Natural killer cell (primary cell): ENCODE measurements at places on chromosomes 2 and 18. TPM values are rescaled to one million over a fixed set of nuclear protein-coding genes. Genes with fewer than 3 reads are reported as not detected.

Gene HES6
- total RNA-seq, result 15.4 TPM

GRCh38 chr2:231482806-231483391 lies 18.6 kb upstream of the NCL start:
- H3K27me3 ChIP-seq, result no peaks in the 10 kb centered on the region
- H3K4me3 ChIP-seq, result peak overlapping the region; percentile 54
- H3K4me1 ChIP-seq, result peaks cover 21% of the 10 kb centered on the region
- peak overlapping the region; percentile 82 for H3K27ac ChIP-seq
- DNase-seq, result peak; percentile 83
- H3K36me3 ChIP-seq, result no peaks in the 10 kb centered on the region

- H3K4me3 ChIP-seq, result no peak overlapping the region
- no peak for DNase-seq
- H3K27me3 ChIP-seq, result peaks cover 36% of the 10 kb centered on the region
- H3K27ac ChIP-seq, result no peak overlapping the region
- no peaks in the 10 kb centered on the region for H3K36me3 ChIP-seq
Measured at GRCh38 chr2:202040079-202040844, 6.6 kb downstream of the FZD7 start.

GRCh38 chr2:12262681-12263436 lies 453.9 kb upstream of the TRIB2 start:
- H3K27ac ChIP-seq, result no peak overlapping the region
- H3K36me3 ChIP-seq, result no peaks in the 10 kb centered on the region
- H3K4me3 ChIP-seq, result no peak overlapping the region
- peak; percentile 32 for DNase-seq

GRCh38 chr18:36297417-36298125 lies at the start of gene FHOD3:
TSS of gene FHOD3 (plus strand) at chr18:36297713. CDS start at chr18:36297836, 123 bp downstream.
- H3K27me3 ChIP-seq, result peaks cover 39% of the 10 kb centered on the region
- H3K4me1 ChIP-seq, result peaks cover 9% of the 10 kb centered on the region

- H3K4me1 ChIP-seq, result no peaks in the 10 kb centered on the region
- H3K27ac ChIP-seq, result no peak overlapping the region
- H3K27me3 ChIP-seq, result no peaks in the 10 kb centered on the region
- no peaks in the 10 kb centered on the region for H3K36me3 ChIP-seq
Measured at GRCh38 chr2:29073933-29074332, 390 bp downstream of the PCARE start.

DNA sequence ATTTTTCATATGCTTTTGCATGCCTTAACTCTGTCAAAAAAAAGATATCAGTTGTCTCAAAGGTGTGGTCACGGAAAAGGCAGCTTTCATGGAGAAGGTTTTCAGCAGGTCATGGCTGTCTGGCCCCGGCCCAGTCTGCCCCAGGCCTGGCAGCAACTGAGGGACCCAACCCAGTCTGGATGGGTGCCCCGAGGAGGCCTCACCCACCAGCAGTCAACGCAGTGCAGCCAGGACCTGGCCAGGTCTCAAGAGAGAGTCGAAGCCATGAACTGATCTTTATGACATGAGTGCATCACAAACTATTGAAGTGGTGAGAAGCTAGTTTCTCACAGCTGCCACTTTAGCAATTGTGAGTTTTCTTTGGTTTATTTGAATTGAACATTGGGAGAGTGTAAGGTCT lies 7.9 kb downstream of the TUBB6 start:
- peaks cover 7% of the 10 kb centered on the region for H3K4me1 ChIP-seq
- H3K4me3 ChIP-seq, result no peak overlapping the region
- no peaks in the 10 kb centered on the region for H3K27me3 ChIP-seq
- DNase-seq, result no peak

DNA sequence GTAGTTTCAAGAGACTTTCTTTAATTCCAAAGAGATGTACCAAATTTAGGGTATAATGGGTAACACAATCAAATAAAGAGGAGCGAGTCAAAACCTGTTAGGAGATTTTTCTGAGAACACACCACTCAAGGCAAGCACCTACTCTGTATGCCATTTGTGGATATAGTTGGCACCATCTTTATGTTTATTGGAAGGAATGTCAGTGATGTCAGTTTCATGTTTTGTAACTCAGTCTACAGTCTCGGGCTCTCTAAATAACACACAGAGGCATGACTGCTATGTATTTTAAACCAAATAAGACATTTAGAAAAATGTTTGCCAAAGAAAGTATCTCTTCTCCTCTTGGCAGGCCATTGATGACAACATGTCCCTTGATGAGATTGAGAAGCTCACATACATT lies 59.7 kb downstream of the CPS1 start:
- DNase-seq, result no peak
- no peaks in the 10 kb centered on the region for H3K27me3 ChIP-seq
- no peaks in the 10 kb centered on the region for H3K4me1 ChIP-seq
- no peaks in the 10 kb centered on the region for H3K36me3 ChIP-seq

DNA sequence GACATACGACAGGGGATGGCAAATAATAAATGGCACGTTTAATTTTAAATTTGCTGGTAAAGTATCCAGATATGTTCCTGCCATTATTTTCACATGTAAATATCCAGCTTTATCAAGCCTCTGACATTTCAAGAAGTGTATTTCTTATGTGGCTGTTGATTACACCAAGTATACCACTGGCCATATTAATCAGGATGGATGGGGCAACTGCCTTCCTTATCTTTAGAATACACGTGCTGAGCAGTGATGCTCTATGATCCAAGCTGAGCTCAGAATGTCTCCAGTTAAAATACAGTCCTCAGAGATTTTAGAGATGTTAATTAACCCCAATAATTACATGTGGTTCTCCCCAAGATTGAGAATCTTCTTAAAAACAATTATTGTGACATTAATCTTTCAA lies 38.3 kb upstream of the RAPGEF4 start:
- H3K36me3 ChIP-seq, result no peaks in the 10 kb centered on the region
- no peak for DNase-seq
- no peak overlapping the region for H3K27ac ChIP-seq
- peaks cover 3% of the 10 kb centered on the region for H3K27me3 ChIP-seq
- H3K4me3 ChIP-seq, result no peak overlapping the region

DNA sequence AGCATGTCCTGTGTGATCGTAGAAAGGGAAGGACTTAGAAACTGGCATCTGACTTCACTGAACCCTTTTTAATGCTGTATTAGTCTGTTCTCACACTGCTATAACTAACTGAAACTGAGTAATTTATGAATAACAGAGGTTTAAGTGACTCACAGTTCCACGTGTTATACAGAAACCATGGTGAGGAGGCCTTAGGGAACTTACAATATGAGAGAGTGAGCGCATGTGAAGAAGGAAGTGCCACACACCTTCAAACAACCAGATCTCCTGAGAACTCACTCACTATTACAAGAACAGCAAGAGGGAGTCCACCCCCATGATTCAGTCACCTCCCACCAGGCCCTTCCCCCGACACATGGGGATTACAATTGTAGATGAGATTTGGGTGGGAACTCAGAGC lies 811.3 kb downstream of the CPS1 start:
- DNase-seq, result no peak
- H3K27ac ChIP-seq, result no peak overlapping the region
- no peaks in the 10 kb centered on the region for H3K4me1 ChIP-seq
- no peak overlapping the region for H3K4me3 ChIP-seq

GRCh38 chr2:26471766-26472706 lies 5.9 kb downstream of the OTOF start:
- no peaks in the 10 kb centered on the region for H3K27me3 ChIP-seq
- H3K4me1 ChIP-seq, result no peaks in the 10 kb centered on the region
- H3K4me3 ChIP-seq, result no peak overlapping the region

DNA sequence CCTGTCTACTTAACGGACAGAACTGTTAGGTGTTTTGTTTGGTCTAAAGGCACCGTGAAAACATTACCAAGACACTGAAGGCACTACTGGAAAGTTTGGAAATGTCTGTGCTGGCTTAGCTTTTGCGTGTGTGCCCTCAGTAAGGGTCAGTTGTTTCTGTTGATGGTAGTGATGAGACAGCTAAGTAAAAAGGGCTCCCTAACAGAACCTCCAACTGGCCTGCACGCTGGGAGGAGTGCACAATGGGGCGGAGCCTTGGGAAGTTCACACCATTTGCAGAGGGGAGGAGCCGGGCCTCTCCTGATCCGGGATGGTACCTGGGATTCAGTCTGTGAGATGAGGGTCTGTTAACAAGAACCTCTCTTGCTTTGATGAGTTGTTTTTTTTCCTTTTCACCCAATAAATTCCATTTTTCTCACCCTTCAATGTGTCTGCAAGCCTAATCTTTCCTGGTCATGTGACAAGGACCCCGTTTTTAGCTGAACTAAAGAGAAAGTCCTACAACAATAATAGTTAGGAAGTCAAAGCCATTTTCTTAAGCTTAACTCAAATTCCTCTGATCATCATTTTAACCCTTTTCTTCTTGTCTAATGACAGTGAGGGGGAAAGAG lies 368.7 kb downstream of the PARD3B start:
- H3K27me3 ChIP-seq, result no peaks in the 10 kb centered on the region
- no peaks in the 10 kb centered on the region for H3K36me3 ChIP-seq
- H3K4me1 ChIP-seq, result no peaks in the 10 kb centered on the region
- no peak for DNase-seq
- no peak overlapping the region for H3K4me3 ChIP-seq

- no peak overlapping the region for H3K4me3 ChIP-seq
- no peaks in the 10 kb centered on the region for H3K27me3 ChIP-seq
- no peak for DNase-seq
- no peaks in the 10 kb centered on the region for H3K4me1 ChIP-seq
Measured at GRCh38 chr2:239024226-239024625, 176.3 kb downstream of the TWIST2 start.

DNA sequence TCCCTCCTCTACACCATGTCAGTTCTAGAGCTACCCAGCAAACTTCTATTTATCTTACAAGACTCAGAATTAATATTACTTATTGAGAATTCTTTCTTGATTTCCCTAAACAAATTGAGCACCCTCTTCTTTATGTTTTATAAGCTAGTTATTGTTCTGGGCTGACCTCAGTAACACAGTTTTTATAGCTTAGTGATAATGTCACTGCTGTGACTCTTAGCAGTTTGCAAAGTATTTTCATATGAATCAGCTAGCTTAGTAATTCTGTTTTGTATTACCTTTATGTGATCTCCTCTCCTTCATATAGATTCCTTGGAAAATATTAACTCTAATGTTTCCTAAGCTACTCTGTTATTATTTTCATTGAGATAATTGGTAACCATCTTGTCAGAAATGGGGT lies 114.9 kb downstream of the PMS1 start:
- no peak overlapping the region for H3K27ac ChIP-seq
- H3K36me3 ChIP-seq, result no peaks in the 10 kb centered on the region
- H3K27me3 ChIP-seq, result no peaks in the 10 kb centered on the region
- H3K4me1 ChIP-seq, result no peaks in the 10 kb centered on the region
- DNase-seq, result no peak

GRCh38 chr18:6559296-6559695 lies 144.6 kb upstream of the L3MBTL4 start:
- H3K4me1 ChIP-seq, result no peaks in the 10 kb centered on the region
- H3K36me3 ChIP-seq, result no peaks in the 10 kb centered on the region
- H3K4me3 ChIP-seq, result no peak overlapping the region
- no peak overlapping the region for H3K27ac ChIP-seq
- DNase-seq, result no peak
- peaks cover 2% of the 10 kb centered on the region for H3K27me3 ChIP-seq

- H3K27ac ChIP-seq, result no peak overlapping the region
- peaks cover 68% of the 10 kb centered on the region for H3K36me3 ChIP-seq
- no peaks in the 10 kb centered on the region for H3K27me3 ChIP-seq
- DNase-seq, result no peak
- no peaks in the 10 kb centered on the region for H3K4me1 ChIP-seq
Measured at GRCh38 chr2:65085148-65085547, 28.9 kb downstream of the CEP68 start.

- H3K4me1 ChIP-seq, result no peaks in the 10 kb centered on the region
- DNase-seq, result no peak
- no peak overlapping the region for H3K27ac ChIP-seq
- H3K4me3 ChIP-seq, result no peak overlapping the region
- H3K27me3 ChIP-seq, result no peaks in the 10 kb centered on the region
- H3K36me3 ChIP-seq, result no peaks in the 10 kb centered on the region
Measured at GRCh38 chr2:61712060-61712459, 141.8 kb downstream of the FAM161A start.

DNA sequence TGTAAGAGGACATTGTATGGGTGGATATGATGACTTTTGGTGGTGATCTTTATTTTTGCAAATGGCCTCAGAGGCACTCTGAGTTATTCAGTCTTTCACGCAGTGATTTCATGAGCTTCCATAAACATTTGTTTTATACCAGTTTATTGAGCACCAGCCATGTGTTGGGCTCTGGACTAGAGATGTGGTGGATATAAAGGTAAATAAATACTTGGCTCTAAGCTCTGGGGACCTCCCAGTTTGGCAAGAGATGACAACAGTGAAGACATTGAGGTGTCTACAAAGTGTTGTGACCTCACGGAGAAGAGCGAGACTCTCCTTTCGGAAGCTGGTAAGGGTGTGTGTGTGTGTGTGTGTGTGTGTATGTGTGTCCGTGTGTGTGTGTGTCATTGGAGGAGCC lies 146.4 kb downstream of the TANC1 start:
- DNase-seq, result no peak
- H3K4me3 ChIP-seq, result no peak overlapping the region
- no peak overlapping the region for H3K27ac ChIP-seq
- H3K27me3 ChIP-seq, result no peaks in the 10 kb centered on the region

DNA sequence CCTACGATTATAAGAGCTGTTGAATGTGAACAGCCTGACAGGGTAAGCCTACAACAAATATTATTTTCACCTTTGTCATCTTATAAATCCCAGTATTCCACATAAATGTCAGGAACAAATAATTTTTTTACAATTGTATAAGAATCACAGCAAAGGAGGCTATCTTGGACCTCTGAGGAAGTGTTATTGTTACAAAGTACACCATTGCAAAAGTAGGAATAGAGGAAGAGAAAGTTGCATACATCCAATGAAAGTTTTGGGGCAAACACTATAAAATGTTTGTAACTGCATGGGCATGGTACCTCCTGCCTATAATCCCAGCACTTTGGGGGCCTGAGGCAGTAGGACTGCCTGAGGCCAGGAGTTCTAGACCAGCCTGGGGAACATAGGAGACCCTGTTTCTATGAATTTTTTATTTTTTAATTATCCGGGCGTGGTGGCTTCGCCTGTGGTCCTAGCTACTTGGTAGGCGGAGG lies 715 bp upstream of the MEMO1 start:
- peak overlapping the region; percentile 71 for H3K27ac ChIP-seq
- H3K4me3 ChIP-seq, result peak overlapping the region; percentile 51
- peaks cover 20% of the 10 kb centered on the region for H3K4me1 ChIP-seq
